Stimulated activated CD8-positive, alpha-beta memory T cell treated with anti-CD3 and anti-CD28 coated beads, Interleukin-12 subunit alpha, Interleukin-12 subunit beta, amount 100 ng/mL, for 1 hour (primary cell): ENCODE measurements at places on chromosomes 3 and 15.

DNA sequence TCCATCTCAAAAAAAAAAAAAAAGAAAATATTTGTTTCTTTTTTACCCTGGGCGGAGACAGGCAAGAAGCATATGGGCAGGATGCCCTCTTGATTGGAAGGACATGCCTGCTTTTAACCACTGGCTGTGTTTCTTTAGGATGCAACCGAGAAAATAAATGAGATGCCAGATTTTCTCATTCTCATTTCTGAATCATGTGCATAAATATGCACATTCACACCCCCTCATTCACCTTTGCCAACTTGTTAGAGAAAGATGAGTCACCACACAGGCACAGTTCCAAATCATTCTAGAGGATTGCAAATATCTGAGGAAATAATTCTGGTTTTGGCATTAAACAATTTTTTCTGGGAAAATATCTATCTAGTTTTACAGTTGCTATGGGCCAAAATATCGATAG, 3.3 kb downstream of the LIPH start:
- DNase-seq: no peak

- DNase-seq: no peak
Measured at GRCh38 chr3:183464480-183464879, 36.1 kb upstream of the MCF2L2 start.

- no peak for DNase-seq
Measured at GRCh38 chr3:50356553-50356952, 2.8 kb downstream of the TMEM115 start.

DNA sequence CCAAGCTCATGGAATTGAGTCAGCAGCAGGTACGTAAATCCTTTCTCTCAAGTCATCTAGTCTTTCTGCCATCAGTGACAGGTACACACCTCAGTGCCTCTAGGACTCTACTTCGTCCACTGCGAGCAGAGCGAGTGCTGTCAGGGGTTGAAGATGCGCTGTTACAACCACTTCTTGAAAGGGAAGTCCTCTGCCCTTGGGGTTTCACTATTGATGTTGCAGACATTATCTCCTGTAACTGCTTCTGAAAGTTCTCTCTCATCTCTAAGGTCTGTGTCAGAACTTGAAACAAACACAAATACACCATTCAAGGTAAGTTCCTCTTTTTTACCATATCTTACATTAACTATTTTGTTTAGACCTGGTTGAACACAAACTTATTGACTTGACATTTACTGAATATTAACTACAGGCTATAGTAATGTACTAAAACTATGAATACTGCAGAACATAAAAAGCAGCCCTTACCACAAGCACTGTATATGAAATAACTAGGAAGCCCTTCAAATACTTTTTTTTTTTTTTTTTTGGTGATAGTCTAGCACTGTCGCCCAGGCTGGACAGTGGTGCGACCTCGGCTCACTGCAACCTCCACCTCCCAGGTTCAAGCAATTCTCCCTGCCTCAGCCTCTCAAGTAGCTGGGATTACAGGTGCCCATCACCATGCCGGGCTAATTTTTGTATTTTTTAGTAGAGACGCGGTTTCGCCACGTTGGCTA, 41.5 kb downstream of the TOPBP1 start:
- no peak for DNase-seq

DNA sequence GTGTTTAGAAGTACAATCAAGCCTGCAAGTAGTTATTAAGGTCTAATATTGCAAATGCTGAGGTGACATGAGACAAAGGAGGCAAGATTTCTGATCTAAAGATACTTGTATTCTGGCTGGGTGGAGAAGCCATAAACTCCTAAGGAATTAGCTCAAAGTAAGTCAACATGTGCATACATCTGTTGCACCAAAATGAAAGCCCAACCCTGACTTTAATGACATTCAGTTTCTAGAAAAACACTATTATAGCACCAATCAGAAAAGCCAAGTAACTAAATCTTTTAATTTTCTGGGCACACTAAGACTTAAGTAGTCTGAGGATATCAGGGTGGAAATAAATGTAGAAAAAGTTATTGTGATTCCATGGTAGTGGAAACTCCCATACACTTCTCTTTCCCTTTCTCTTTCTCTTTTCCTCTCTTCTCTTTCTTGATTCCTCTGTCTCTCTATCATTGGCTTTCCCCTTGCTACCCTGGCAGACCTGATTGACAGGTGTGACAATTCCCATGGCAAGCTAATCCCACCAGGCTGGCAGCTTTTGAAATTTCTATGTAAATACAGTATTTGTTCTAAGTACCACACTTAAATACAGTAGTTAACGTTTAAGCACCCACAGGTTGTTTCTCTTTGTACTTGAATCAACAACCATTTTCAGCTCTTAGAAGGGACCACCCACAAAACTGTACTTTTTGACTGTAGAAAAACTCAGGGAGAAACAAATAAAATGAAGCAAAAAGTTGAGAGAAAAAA, 528.4 kb upstream of the SEMA6D start:
- DNase-seq: no peak
